Common myeloid progenitor, CD34-positive (primary cell): ENCODE measurements at places on chromosomes 1 and 21.
A peak's percentile ranks its signal among the peaks of the same experiment; 100 is the strongest.

- peak; percentile 57 for DNase-seq
Measured at GRCh38 chr1:47709019-47709871, 271.4 kb downstream of the FOXD2 start.

- DNase-seq, result no peak
Measured at GRCh38 chr1:116947092-116947860, 37.6 kb downstream of the PTGFRN start.

GRCh38 chr1:113168946-113169345 is 95.9 kb downstream of the LRIG2 start:
- DNase-seq, result no peak

GRCh38 chr1:24424207-24424606 is 8.6 kb downstream of the NIPAL3 start:
- DNase-seq, result no peak

- DNase-seq, result no peak
Measured at GRCh38 chr21:26719750-26720149, 125.5 kb downstream of the ADAMTS1 start.

GRCh38 chr1:247060771-247061170 is 17.8 kb downstream of the ZNF670 start:
- no peak for DNase-seq

DNA sequence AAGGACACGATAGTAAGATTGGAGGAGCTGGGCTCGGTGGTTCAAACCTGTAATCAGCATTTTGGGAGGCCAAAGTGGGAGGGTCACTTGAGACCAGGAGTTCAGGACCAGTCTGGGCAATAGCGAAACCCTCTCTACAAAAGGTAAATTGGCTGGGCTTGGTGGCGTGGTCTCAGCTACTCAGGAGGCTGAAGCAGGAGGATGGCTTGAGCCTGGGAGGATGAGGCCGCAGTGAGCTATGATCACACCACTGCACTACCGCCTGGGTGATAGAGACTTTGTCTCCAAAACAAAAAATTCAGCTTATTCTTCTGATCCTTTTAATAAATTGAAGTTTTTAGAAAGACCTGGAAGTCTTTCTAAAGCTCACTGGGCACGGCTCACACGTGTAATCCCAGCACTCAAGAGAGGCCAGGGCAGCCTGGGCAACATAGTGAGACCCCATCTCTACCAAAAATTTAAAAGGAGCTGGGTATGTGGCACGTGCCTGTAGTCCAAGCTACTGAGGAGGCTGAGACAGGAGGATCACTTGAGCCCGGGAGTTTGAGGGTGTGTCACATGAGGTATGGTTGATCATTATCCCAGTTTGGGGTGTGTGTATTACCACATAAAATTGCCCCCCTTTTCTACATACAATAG is 15.3 kb downstream of the MASP2 start:
- DNase-seq, result no peak

GRCh38 chr1:146036241-146036964 is 14.9 kb upstream of the HJV start:
- DNase-seq, result no peak
